Right ventricle myocardium superior (tissue), 1 donor: ENCODE measurements at places on chromosomes 4 and X. TPM values are rescaled to one million over a fixed set of nuclear protein-coding genes. Genes with fewer than 3 reads are reported as not detected.

GRCh38 chr4:26127851-26128337 is 192.9 kb upstream of the RBPJ start:
- no peak for DNase-seq

DNA sequence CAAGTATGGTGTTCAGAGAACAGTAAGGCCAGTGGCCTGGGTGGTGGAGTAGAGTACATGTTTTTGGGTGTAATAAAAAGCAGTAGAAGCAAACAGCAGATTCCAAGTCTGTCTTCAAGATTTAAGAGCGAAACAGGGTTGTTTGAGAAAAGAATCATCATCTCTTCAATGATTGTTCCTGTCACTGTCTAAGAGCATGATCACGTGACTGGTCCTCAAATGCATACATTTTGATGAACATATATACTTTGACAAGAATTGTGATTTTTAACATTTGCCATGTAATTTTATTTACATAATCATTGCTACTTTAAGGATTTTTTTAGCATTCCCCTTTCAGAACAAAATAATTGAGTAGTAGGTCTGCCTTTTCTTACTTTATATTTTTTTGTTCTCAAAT is 252.6 kb upstream of the GPR101 start:
- no peak for DNase-seq

Gene RNF150
- total RNA-seq, result 53.3 TPM

GRCh38 chr4:112560084-112560483 is 44.1 kb upstream of the NEUROG2 start:
- no peak for DNase-seq

DNA sequence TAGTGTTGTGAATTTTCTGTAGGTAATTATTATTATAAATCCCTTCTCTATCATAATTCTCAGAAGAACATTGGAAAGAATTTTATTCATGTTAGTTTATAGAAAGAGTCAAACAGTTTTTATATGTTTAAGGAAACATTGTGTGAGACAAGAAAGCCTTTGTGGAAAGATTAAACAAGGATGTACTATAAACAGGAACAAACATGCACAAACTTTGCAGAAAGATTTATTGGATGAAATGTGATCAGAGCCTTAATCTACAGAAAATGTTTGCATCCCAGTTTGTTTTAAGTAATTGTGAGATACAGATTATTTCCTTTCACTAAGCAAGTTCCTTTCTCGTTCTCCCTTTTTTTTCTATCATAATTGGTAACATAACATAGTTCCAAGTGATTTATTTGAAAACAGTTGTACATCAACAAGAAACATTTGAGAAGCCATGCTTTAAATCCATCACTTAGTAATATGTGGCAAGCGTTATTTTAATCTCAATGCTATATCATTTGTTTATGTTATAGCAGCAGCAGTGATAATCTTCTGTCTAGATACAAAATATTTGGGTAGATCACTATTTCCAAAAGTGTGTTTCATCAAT is 129.4 kb downstream of the SLC4A4 start:
- DNase-seq, result no peak

- no peak for DNase-seq
Observed at GRCh38 chr4:110096405-110096804, 102.0 kb downstream of the ELOVL6 start.

Gene CLNK
- total RNA-seq, result not detected

GRCh38 chr4:81352446-81352835 is 119.3 kb downstream of the RASGEF1B start:
- DNase-seq, result no peak

- DNase-seq, result no peak
Observed at GRCh38 chr4:172898715-172899114, 269.9 kb upstream of the GALNT7 start.
